ENCODE measurements at places on chromosomes 2 and 18.

DNA sequence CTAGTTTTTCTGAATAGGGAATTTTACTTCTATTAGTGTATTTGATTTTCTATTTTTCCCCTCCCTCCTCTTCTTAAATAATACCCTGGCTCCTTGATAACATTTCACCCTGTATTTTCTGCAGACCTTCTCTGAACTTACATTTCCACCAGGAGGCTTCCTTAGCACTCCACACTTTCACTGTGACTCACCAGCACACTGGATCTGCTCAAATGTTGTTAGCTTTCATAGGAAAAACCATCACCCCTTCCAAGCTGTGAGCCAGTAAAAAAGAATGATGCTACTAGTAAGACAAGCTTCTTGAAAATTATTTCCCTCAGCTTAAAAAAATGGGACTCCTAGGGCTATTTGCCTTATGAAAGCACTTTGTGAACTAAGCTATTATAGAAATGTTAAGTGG is 16.1 kb downstream of the SUPT7L start:
- no peak for DNase-seq

DNA sequence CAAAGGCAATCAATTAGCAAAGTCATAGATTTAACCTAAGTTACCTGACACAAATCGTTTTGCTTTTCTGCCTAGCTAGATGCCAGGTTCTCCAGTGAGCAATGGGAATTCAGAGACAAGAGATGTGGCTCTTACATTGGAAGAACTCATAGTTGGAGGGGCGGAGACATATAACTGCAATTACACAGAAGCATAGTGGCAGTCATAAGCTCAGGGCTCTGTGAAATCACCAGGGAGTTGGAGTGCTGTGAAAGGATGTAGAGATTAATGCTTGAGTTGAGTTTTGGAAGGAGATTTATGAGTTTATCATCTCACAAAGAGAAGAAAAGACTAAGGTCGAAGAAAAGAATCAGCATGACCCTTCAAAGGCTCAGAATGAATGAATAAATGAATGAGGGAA is 457.2 kb upstream of the TRIB2 start:
- DNase-seq: peak; percentile 11

GRCh38 chr18:56305583-56305982 is 332.8 kb downstream of the TXNL1 start:
- no peak for DNase-seq

- DNase-seq: no peak
Measured at GRCh38 chr2:26522325-26522724, 44.4 kb upstream of the OTOF start.

DNA sequence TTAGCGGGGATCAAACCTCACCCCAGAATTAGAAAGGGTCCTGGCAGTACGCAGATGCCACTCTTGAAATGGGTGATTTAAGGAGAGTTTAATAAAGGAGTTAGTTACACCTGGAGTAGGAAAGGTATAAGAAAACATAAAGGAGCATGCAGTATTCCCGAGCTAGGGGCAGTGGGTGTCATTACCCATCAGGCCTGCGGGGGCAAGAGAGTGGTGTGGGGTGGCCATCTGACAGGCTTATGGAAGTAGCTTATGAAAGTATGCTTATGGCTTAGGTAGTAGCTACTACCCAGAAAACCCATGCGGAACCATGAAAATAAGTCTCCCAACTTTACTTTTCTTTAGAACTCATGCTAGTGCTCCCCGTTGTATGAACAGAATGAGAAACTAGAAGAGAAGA is 568.9 kb upstream of the ACVR2A start:
- no peak for DNase-seq

- DNase-seq: peak; percentile 32
Measured at GRCh38 chr2:96267159-96267971, 1.3 kb downstream of the CIAO1 start.

DNA sequence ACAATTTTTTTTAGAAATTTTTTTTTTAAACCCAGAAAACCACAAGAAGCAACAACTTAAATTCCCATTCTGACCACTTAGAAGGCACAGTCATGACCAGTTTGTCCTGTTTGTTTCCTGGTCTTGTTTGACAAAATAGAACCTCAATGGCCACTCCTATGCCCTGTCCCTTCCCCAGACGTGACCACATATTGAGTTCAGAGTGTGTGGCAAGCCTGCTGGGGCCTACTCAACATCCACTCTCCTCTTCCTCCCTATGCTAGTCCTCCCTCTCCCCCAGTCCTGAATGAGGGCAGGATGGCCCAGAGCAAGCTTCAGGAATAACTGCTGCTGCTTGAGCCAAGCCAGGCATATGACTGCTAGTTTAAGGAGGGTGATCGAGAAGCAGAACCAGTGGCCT is 89.6 kb downstream of the PRELID3A start:
- DNase-seq: no peak

DNA sequence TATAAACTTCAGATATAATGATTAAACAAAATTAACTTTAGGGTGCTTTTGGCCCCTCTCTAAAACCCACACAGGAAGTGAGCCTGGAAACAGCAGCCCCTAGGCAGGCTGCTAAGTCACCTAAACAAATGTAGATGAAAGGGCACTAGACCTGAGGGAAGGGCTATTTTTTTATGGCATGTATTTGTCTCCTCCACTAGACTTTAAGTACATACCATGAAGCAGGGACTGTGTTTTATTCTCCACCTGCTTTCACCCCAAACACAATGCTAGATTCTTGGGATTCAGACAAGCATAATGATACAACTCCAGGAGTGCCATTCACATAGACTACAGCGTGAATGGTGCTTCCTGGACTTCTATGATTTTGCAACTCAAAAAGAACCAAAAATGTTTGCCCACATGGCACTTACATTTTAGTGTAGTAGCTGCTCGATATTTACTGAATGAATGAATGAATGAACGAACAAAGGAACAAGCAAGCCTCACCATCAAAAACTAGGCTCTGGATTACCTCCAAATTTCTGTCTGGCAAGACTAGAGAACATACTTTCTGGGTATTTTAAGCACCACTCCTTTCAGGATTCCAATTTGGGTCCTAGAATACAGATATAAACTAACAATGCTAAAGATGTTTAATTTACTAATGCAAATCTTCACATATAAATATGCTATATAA is 10.1 kb downstream of the ATAD2B start:
- no peak for DNase-seq

DNA sequence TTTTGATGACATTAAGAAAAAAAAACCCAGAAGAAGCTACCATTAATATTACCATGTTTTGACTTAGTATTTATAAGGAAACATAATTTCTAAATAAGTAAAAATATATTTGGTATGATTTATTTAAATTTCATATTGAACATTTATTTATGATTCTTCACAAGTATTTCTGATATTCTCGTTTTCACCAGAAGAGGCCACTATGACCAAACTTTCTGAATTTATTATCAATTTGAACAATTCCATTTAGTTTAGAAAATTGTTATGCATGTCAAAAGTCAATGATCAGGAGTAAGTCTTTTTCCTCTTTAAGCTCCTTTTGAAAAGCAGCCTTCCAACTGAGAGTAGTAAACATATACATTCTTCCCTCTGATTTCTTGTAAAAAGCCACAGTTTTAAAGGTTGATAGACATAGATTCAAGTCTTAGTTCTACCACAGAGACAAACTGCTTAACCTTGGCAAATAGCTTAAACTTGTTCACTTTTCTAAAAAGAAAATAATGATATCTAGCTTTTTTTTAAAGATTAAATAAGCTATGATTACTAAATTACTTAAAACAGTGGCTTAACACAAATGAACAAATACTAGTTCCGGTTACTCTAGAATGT is 329.9 kb downstream of the TRIB2 start:
- peak; percentile 66 for DNase-seq

GRCh38 chr18:48295586-48296311 is 113.4 kb downstream of the ZBTB7C start:
- peak; percentile 72 for DNase-seq

DNA sequence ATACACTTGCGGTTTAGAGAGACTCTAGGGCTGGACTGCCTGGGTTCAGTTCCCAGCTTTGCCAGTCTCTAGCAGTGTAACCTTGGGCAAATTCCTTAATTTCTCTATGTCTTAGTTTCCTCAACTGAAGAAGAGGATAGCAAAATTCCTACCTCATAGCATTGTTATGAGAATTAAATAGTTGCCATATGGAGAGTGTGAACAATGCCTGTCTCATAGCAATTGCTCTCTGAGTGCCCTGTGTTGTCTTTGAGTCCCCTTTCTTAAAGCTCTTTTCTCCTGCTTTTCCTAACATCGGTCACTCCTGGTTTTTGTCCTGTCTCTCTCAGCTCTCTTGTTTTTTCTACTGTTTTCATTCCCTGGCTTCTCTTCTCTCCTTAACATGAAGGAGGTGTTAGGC is 116.8 kb upstream of the ALPP start:
- DNase-seq: no peak

DNA sequence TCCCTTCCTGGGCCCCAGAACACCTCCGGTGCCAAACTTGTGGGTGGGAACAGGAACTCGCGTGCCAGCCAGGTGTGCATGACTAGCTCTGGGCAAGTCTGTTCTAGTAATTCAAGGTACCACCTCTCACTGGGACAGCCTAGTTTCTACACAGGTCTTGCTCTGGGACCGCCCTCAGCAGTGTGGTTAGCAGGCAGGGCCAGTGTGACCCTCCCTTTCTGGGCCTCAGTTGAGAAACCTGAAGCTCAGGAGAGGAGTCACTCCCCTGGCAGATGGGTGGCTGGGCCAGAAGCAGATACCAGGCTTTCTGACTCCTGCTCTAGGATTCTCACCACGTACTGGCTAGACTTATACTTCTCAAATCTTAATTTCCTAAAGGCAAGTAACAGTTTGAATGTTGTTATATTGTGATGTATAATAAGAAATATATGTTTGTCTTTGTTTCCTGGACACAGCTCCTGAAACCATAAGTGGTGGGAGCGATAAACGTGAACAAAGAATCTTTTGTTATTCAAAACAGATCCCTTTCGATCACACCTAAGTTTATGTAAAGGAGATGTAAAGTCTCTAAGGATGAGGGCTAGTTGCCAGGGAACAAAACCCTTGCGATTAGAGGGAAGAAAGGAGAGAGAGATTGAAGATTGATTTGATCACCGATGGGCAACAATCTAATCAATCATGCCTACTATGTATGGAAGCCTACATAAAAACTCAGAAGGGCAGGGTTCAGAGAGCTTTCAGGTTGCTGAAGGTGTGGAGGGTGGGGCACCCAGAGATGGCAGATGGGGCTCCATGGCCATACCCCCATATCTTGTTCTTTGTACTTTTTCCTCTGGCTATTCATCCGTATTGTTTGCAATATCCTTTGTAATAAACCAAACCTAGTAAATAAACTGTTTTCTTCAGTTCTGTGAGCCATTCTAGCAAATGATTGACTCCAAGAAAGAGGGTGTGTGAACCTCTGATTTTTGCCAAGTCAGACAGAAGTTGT is 952 bp upstream of the UGT1A6 start:
- no peak for DNase-seq

DNA sequence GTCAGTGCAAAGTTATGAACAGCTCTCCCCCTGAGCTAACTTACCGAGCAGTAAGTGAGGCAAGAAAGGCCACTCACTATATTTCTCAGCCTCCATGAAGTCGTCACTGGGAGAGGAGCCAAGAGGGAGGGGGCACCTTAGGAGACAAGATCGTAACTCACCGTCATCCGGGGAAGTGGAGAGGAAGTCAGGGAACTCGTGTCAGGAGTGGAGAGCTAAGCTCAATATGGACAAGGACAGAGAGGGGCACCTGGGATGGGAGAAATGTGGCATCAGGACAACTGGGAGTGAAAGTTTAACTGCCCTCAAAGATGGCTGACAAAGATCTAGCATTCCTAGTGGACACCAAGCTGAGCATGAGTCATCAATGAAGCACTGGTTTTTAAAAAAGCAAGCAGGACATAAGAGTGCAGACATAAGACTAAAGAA is 37.1 kb downstream of the BCL11A start:
- no peak for DNase-seq

DNA sequence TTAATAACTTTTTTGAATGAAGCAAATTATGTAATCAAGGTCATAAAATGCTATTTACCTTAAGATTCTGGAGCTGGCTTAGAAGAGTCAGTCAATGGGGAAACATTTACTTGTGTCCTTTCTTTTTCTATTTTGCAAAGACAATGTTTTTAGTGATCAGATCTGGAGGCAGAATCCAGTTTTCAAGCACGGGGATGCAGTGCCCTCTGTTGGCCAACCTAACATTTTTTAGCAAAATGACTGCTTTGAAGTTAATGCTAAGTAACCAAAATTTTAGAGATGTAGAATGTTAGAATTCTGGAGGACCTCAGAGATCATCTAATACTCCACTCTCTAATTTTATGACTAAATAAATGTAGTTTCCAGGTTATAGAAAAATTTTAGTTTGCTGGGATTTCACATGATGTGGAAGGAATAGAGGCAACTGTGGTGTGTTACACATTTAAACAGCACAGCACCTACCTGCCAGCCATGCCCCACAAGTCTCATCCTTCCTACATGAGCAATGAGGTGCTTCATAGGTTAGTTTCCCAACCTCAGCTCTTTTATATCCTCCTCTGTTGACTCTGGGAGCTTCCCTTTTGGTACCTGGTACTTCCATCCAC is 23.6 kb upstream of the SLC9A4 start:
- DNase-seq: peak; percentile 74

- DNase-seq: peak; percentile 54
Measured at GRCh38 chr2:46229134-46230063, 67.8 kb upstream of the EPAS1 start.

- DNase-seq: no peak
Measured at GRCh38 chr18:73774811-73775509, 372.7 kb downstream of the FBXO15 start.

DNA sequence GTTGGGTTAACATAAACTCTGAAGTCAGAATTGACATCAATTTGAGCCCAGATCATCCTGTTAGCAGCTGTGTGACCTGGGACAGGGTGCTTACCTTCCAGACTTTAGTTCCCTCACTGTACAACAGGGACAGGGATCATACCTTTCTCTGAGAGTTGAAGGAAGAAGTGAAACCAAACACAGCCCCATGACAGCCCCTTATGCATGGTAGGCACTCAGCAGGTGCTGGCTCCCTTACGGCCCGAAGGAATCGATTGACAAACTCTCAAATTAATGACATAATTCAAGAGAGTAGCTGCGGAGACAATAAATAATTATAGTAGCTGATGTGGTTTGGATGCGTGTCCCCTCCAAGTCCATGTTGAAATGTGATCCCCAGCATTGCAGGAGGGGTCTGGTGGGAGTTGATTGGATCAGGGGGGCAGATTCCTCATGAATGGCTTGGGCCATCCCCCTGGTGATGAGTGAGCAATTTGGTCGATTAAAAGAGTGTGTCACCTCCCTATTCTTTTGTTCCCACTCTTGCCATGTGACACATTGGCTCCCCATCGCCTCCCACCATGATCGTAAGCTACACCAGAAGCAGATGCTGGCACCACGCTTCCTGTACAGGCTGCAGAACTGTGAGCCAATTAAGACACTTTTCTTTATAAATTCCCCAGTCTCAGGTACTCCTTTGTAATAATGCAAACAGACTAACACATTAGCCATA is 72.4 kb downstream of the ODC1 start:
- DNase-seq: peak; percentile 61

DNA sequence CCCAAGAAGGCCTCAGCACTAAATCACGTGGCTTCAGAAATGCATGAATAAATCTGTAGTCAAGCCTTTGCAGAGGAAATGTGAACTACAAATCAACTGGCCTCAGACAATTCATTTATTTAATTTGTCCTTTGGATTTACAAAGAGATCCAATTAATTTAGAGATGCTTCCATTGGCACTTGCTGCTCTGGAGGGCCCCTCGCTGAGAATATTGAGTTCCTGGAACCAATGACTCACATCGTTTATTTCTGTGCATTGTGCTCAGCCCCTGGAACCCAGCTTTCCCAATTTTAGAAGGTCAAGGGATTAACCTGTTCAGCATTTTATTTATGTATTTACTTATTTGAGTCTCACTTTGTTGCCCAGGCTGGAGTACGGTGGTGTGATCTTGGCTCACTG is 47.2 kb upstream of the MGAT4A start:
- DNase-seq: no peak

GRCh38 chr2:157418239-157418641 is 25.6 kb downstream of the CYTIP start:
- DNase-seq: no peak

Measured in eye (tissue), 1 donor.